ENCODE measurements at places on chromosomes 6 and 20. TPM values are rescaled to one million over a fixed set of nuclear protein-coding genes. Genes with fewer than 3 reads are reported as not detected.

The SIRPD gene
- total RNA-seq: not detected

The CST1 gene
- total RNA-seq: not detected

The TMEM74B gene
- 0.06 TPM for total RNA-seq

The SRSF12 gene
- total RNA-seq: 0.51 TPM

The WFDC5 gene
- not detected for total RNA-seq

The TRPC4AP gene
- total RNA-seq: 25.7 TPM

The PSMB9 gene
- total RNA-seq: 99.3 TPM

The TSPO2 gene
- total RNA-seq: not detected

- no peak for DNase-seq
Measured at GRCh38 chr20:2509794-2510193, 1.1 kb upstream of the ZNF343 start.

DNA sequence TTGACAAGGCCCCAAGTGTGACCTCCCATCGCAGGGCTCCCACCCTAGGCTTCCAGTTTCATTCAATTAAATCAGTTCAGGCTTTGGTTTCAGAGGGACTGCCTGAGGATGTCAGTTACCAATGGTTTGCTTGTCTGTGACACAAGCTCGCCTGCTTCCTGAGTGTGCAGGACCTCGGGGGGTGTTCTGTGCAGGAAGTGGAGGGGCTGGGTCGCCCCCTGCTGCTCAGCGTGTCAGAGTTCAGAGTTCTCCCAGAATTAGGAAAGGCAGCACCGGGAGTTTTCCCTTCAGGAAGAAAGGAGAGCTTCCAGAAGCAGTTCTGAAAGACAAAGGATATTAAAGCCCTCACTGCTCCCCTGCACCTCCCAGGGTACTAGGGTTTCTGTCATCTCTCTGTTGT, 50.8 kb upstream of the TGM3 start:
- no peak for DNase-seq

DNA sequence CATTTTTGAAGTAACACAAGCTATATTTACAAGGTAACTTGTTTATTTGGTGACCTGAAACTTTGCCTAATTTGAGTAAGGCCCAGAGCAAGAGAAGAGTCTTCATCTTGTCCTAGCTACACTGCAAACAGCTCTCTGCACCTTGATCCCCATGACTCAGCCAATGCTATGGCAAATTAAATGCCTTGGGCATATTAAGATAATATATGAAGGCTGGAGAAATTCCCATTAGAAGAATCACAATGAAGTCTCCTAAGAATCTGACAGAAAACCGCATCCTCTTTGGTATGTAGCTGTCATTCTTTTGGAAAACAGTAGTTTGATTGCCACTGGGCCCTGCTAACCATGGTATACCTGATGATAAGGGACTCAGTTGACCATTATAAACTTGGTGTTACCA, 204.5 kb downstream of the UBE3D start:
- peak; percentile 25 for DNase-seq

GRCh38 chr6:53440336-53440945, 91.7 kb upstream of the ELOVL5 start:
- no peak for DNase-seq

GRCh38 chr6:142631517-142632385, 313.2 kb downstream of the HIVEP2 start:
- no peak for DNase-seq

- no peak for DNase-seq
Measured at GRCh38 chr20:35467339-35468224, 12.2 kb downstream of the CEP250 start.

GRCh38 chr6:47579040-47579439, 101.5 kb downstream of the CD2AP start:
- DNase-seq: peak; percentile 54

DNA sequence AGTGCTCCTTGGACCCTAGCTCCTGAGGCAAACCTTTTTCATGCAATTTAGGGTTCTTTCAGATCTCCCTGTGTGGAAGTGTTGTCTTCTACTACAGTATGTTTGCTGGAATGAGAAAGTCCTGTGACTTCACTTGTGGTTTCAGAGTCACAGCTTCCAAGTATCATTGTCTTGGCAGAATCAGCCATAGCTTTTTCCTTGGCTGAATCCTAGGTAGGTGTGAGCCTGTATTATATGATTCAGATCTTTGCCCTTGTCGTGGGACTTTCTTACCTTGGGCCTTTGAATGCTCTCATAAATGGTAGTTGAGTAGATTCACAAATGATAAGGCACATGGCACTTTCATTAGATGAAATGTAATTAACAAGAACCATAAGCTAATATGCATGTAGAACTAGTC, 16.5 kb downstream of the CARMIL1 start:
- no peak for DNase-seq

- DNase-seq: no peak
Measured at GRCh38 chr6:47144306-47144705, 102.2 kb upstream of the ADGRF1 start.

DNA sequence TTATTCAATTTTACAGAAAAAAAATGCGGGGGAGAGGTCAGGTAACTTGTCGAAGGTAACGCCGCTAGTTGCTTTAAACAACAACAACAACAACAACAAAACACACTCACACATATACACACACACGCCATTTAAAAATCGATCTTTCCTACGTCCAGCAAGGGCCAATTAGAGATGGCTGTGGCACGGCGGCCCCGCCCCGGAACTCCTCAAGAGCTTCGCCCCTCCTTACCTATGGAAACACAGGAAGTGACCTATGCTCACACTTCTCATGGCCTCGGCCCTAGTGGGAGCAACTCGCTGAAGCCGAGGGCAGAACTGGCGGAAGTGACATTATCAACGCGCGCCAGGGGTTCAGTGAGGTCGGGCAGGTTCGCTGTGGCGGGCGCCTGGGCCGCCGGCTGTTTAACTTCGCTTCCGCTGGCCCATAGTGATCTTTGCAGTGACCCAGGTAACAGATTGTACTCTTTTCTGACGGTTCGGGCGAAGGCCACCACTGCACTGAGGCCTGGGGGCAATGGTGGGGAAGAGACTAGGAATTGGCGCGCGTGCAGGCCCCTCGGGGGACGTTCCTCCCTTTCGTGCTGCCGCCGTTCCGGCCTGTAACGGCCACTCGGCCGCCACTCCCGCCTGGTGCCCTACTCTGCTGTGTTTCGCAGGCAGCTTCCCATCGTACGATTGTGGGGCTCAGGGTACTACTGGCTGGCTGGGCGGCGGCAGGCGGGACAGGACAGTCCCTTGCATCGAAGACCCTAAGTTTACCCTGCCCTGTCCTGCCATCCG, at the start of gene TBP:
Gene TBP (plus strand): TSS at position 357 of the 783 bp plus-strand sequence. CDS start 2,661 bp downstream, outside the sequence.
- DNase-seq: peak; percentile 100

DNA sequence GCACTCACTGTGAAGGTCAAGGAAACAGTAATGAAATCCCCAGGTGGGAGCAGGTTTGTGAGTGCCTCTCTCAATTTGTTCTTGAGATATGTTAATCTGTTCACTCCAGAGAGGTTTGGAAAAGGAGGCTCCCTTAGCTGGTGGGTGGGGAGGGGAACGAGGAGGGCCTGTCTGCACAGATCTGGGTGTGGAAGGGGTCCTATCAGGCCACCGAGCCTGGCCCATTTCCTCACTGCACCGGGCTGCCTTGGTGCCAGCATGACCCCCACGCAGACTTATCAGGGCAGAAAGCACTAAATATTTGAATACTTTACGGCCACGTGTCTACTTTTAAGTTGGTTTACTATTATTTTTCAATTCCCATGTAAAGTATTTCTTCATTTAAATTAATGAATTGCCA, 8.3 kb downstream of the AGPAT4 start:
- no peak for DNase-seq

DNA sequence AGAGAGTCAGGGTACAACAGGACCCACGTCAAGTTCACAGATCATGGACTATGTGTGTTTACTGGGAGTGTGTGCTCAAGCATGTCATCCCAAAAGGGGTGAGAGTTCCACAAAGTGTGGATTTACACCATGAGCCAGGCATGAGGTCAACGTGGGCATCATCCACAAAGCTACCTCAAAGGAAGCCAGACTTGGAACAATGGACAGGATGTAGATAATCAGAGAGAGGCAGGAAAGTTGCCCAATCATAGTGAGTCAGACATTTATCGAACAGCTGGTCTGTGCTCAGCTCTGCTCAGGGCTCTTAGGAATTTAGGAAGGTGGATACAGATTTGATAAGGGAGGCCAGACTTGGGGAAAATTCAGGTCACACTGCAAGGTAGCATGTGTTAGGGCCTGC, 317.2 kb upstream of the CDYL start:
- peak; percentile 86 for DNase-seq

DNA sequence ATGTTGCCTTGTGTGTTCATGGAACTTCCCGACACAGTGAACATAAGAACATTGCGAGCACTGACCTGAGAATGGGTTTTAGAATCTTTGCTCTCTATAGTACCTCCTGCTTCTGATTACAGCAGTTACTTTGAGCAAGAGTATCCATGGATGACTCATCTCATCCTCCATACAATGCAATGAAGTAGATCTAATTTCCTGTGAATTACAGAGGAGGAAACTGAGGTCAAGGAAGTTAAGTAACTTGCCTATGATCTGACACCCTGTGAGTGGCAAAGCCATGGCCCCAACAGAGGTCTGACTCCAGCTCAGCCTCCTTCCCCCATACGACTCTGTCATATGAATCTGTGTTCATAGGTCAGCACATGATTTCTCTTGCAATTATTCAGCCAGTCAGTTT, 518.1 kb downstream of the TFAP2A start:
- no peak for DNase-seq

GRCh38 chr6:5379647-5380242, 118.4 kb downstream of the FARS2 start:
- DNase-seq: peak; percentile 36

GRCh38 chr6:24403501-24403824, 727 bp downstream of the MRS2 start:
- no peak for DNase-seq

DNA sequence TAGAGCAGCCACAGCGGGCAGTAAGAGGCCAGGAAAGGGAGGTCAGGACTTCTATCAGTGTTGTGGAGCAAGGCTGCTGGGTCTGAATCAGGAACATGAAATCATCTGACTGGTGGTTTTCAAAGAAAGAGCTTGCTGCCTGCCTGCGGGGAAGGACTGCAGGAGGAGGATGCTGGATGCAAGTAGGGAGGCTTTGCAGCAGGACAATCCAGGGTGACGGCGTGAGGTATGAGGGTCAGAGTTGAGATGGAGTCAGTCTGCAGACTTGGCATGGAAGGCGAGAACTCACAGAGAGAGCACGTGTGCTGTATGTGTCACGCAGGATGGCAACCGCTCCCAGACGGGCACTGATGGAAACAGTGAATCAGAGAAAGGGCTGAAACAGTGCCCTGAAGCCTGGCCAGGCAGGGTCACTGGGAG, 59.2 kb upstream of the CD93 start:
- DNase-seq: peak; percentile 82

DNA sequence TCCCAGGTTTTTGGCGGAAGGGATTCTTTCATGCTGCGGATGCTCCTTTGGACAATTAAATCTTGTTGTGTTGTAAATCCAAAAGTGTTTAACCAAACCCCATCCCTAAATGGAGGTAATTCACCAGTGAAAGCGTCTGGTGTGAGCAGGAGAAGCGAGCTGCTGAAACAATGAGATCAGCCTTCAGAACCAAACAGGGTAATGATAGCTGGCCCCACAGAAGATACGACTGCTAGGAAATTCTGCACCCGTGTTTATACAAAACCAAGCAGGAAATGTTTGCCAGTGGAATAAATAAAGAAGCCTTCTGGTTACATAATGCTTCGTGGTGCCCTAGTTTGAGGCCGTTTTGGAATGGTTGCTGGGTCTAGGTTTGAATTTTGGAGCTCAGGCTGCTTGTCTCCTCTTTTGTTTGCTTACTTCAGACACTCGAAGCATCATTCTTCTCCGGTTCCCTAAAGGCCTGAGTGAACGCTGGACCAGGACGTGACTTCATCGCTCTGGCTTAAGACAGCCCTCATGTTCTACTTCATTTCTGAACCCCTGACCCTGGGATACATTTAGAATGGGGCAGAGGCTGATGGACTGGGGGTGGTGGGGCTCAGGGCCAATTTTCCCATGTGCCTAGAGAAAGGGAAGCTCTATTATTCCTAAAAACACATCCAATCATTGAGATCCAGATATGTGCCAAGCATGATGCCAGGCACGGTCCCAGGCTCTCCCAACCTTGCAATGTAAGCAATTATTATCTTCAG, 61.6 kb upstream of the JAG1 start:
- DNase-seq: no peak

- no peak for DNase-seq
Measured at GRCh38 chr6:23797041-23797440, 329.0 kb upstream of the NRSN1 start.

DNA sequence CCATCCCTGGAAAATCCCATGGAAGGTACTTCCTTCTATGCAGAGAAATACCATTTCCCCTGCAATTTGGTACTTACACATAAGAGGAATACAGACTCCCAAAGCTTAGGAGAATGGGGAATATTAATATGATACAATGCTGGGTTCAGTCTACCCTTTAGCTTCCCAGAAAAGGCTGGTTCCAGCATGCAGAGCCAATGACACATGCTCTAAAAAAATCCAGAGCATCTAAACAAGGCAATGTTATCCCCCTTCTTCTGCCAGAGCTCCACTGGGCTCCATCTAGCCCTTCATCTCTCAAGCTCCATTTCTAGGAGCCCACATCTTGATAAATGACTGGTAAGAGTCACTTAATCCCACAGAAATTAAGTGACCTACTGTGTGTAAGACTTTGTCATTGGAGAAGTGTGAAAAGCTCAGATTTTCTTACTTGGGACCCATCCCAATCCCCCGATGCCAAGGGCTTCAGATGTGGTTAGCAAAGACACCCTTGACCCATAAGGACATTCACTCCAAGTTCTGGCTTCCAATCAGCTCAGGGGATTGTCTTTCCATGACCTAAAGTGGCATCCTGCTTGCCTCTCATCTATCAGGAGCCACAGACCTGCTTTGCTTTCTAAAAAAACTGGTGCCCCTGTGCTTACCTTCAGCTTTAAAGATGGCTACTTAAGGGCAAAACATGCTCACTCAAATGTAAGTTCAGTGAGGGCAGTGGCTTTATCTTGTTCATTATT, 137.5 kb downstream of the UNC5CL start:
- DNase-seq: no peak

GRCh38 chr20:50052550-50053361, 60.2 kb downstream of the UBE2V1 start:
- no peak for DNase-seq

DNA sequence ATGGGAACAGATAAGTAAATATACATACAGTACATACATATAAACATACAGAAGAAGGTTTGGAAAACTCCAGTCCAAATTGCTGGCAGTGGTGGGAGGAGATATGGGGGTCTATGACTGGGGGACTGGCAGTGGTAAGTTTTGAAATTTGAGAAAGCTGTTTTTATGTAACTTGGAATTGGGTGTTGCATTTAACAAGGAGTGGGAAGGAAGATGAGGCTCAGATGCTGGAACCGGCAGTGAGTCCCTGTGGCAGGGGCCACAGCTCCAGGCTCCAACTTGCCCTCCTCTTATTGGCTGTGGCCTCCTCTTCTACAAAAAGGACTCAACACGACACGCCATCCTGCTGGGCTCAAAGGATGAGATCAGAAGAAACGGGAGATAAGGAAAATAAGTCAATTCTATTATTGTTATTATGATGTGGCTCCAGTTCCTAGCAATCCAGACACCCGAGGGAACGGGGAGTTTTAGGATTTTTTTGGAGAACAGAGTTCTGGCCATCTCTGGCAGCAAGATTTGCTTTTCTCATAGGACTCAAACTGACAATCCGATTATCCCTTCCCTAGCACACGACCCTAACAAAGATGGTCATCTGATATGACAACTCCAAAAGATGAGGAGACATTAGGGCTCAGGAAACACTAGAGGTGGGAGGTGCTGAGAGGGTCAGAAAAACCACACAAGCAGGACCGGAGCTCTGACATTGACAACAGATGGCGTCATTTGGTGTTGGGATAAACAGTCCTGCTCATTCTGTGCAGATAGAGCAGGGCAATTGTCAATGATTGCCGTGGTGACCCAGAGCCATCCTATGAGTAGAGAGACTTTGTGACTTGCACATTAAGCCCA, 6.0 kb upstream of the TGM2 start:
- no peak for DNase-seq

- DNase-seq: peak; percentile 87
Measured at GRCh38 chr6:163095401-163095800, 319.1 kb upstream of the QKI start.

Data from Daoy (cell line).